ENCODE measurements at places on chromosomes 5 and 9. TPM values are rescaled to one million over a fixed set of nuclear protein-coding genes. Genes with fewer than 3 reads are reported as not detected.

- DNase-seq, result no peak
Measured at GRCh38 chr5:174120401-174121005, 75.0 kb downstream of the NSG2 start.

DNA sequence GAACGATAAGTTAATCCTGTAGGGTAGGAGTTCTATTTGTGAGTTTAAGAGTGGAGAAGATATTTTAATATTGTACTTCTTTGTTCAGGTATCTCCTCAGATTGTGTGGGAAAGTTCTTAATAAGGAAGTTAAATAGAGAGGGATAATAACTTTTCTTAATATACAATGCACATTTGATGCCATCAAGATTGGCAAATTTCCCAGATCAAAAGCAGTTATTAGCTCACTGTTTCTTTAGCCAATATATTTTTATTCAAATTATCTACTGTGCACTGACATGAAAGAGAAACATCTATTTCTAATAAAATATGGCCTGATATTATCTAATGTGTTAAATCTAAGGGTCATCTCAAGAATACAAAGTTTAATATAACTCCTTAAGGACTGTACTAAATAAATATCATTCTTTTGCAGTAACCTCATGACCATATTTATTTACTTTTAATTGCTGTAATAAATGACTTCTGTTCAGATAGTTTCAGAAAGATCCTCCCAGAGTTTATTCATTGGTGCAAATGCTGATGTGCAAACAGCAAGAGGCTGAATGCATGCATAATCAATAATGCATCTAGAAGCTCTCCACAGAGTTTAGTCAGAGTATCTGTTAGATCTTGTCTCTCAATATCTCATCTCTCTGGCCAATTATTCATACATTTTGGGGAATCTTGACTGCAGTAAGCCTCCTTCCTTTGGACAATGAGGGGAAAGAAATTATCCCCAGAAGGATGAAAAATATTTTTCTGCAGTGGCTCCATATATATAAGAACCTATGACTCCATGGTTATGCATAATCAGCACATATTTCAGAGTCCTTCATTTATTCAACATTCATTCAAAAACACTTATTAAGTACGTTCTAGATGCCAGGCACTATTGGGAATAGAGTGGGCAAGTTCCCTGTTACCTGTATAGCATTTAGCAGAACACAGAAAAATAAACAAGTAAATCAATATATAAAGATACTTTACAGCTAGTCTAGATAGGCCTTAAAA is 85.3 kb downstream of the SPATA31D1 start:
- DNase-seq, result no peak

- no peak for DNase-seq
Measured at GRCh38 chr5:123303802-123304201, 119.4 kb downstream of the CEP120 start.

- DNase-seq, result no peak
Measured at GRCh38 chr5:73317523-73317922, 131.1 kb downstream of the FOXD1 start.

DNA sequence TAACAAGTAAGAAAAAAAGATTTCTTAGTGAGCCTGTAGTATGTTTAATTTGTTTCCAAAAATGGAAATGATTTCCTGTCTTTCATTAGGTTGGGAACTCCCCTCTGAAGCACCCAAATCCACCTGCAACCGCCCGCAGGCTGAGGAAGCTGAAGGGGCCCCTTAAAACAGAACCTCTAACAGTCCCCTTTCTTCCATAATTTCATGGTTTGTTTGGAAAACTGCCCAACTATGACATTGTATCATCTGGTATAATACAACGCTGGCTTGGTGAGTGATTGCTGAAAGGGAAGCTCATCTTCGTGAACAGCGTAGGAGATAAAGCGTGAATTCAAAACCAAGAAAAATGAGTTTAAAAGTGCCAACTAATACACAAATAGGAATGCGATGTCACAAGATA is 215.5 kb downstream of the FSTL4 start:
- DNase-seq, result no peak

GRCh38 chr9:20244271-20244670 is 378.0 kb downstream of the MLLT3 start:
- no peak for DNase-seq

DNA sequence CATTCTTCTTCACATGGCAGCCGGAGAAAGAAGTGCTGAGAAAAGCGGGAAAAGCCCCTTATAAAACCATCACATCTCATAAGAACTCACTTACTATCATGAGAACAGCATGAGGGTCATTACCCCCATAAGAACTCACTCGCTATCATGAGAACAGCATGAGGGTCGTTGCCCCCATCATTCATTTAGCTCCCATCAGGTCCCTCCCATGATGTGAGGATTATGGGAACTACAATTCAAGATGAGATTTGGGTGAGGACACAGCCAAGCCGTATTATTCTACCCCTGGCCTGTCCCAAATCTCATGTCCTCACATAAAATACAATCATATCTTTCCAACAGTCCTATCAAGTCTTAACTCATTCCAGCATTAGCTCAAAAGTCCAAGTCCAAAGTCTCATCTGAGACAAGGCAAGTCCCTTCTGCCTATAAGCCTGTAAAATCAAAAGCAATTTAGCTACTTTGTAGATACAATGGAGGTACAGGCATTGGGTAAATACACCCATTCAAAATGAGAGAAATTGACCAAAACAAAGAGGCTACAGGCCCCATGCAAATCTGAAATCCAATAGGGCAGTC is 79.1 kb downstream of the MROH2B start:
- DNase-seq, result no peak

- DNase-seq, result no peak
Measured at GRCh38 chr9:107409581-107410389, 79.8 kb downstream of the KLF4 start.

GRCh38 chr5:72816284-72817075 is at the start of gene TNPO1:
TSS of gene TNPO1 (plus strand) at chr5:72816661. CDS start at chr5:72816738, 77 bp downstream.
- DNase-seq, result peak; percentile 90

- DNase-seq, result no peak
Measured at GRCh38 chr9:88645172-88645878, 110.3 kb downstream of the NXNL2 start.

DNA sequence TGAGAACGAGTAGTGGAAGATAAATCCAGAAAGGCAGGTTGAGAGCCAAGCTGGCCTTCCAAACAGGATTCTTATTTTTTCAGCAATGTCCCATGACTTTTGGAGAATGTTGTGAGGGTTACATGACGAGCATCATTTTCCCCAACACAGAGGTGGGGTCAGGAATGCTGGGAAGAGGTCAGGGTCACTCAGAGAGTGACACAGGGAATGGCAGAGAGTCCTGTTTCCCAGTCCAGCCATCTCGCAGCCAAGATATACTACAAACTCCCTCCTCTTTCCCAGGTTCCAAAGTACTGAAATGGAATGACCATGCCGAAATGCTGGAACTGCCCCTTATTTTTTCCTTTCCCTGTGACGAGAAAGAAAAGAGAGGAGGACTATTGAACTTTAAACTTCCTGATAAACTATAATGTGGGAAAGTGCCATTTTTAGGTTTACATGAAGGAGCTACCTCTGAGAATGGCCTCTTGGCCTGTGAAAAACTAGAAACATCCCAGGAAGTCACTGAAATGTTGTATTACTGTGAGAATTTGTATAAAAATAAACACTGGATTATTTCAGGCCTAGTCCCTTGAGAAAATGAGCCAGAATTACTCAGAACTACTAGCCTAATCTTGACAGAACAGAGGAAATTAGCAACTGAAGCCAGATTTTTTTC is 420.4 kb downstream of the CETN3 start:
- DNase-seq, result no peak

GRCh38 chr5:163503106-163504078 is 2.0 kb upstream of the MAT2B start:
- peak; percentile 57 for DNase-seq

DNA sequence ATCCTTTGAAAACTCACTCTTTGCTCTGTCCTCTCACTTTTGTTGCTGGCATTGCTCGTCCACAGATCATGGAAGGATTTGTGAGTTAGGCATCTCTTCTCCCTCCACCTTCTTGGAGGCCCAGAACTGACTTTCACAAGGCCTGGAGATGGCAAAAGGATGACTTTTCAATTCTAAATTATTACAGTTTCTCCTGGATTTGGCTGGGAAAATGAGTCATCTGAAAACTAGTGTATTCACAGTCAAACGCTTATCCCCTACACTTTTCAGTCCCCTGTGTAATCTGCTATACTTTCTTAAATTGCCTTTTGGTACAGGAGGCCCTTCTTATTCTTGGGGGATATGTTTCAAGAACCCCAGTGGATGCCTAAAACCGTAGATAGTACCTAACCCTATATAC is 35.6 kb downstream of the ADRA1B start:
- DNase-seq, result no peak

- DNase-seq, result no peak
Measured at GRCh38 chr9:90840696-90841095, 39.1 kb downstream of the SYK start.

- no peak for DNase-seq
Measured at GRCh38 chr5:72908664-72909063, 47.2 kb upstream of the FCHO2 start.

DNA sequence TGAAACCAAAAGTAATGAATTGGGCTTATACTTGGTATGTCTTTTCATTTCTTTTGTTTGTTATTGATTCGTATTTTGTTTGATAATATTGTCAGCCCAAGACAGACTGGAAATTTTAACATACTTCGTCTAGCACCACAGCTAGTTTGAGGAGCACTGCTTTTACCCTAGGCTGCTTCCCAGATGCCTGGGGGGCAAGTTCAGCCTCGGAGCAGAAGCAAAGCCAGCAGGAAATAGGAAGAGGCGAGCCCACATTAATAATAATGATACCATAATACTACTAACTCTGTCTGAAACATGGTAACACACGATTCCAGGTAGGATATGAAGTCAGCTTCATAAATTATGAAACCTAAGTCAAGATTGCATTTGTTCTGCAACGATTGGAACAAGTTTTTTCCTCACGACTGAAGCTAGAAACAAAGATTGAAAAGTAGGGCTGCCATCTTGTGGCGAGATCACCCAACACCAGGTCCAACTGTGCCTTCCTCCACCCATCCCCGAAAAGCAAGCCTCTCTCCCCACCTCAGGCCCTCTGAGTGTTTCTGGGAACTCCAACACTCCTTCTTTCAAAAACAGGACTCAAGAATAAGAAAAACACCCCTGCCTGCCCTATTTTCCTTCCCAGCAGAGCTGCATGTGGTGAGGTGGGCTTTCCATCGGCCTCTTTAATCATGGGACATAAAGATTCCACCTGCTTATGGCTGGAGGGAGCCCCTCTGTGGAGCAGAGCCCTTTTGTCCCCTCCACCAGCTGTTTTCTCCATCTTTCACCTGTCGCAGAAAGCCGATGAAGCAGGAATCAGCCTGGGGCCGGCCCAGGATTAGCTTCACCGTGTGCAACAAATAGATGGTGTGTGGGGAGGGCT is 236.4 kb downstream of the CAAP1 start:
- DNase-seq, result peak; percentile 3

DNA sequence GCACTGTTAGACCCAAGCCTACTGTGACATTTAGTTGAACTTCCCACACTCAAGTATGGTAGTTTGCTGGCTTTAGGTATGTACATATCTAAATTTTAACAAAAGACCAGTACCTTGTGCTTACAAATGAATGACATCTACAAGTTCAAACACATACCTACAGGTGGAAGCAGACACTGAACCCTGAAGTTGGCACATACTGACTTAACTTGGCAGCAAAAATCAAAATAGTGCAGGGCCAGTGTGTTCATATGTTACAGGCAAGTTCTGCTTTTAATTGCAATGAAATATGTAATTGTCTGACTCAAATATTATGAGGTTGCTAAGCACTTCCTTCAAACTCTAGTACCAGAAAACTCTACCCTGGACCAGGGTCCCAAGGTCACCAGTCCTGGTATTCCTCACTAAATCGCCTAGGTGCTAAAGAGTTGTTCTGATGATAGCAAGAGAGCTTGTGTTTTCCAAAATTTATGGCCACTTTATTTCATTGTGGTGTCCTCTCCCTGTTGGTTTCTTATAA is 77.4 kb downstream of the MEGF10 start:
- no peak for DNase-seq

- no peak for DNase-seq
Measured at GRCh38 chr9:117779760-117780159, 75.6 kb downstream of the TLR4 start.

GRCh38 chr5:140322751-140323731 is 20.1 kb upstream of the PFDN1 start:
- DNase-seq, result peak; percentile 43

DNA sequence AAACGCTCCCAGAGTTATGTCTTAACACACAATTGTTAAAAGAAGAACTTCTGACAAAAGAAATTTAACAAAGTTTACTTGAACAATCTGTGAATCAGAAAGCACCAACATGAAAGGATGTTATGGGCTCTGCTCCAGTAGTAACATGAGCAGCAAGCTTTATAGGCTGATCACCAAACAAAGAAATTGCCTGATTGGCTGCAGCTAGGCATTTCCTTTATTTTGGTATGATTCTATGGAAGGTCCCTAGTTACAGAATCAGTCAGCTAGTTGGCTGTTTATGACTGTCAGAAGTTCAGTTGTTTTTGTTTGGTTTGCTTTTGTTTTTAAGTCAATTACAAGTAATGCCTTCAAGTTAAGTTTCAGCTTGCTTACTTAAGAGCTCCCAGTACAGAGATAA is 102.4 kb upstream of the SMC2 start:
- no peak for DNase-seq

DNA sequence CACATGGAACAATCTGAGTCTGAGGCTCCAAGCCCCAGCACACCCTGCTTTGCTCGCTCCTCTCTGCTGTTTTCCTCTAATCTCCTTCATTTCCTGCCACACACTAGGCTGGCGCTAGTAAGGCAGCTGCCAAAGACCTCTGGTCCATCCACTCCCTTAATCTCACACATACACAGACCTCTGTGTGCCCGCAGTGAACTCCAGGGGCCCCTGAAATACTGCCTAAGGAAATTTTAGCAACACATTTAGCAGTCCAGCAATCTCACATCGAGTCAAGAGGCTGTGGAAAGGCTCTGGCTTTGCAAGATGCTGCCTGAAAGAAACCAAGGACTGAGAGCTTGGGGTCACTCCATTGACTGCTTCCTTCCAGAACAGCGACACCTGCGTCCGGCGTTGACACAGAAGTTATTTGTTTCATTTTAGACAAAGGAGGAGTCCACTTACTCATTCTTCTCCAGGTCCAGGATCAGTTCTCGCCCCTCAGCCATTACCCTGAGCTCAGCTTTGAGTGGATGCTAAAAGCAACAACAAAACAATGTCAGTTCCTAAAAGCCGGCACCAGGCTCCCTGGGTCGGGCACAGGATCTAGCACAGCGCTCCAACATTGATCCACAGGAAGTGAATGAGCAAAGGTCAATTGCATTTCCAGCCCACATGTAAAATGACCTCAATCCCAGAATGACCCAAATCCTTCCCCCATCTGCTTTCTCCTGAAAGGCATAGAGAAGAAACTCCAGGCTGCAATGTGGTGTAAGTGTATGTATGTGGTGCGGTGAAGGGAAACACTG is 11.5 kb downstream of the ADAM19 start:
- DNase-seq, result no peak

GRCh38 chr5:10592601-10593000 is 28.7 kb downstream of the ANKRD33B start:
- no peak for DNase-seq

Gene FREM1
- total RNA-seq, result 37.3 TPM

Gene CYLC2
- not detected for total RNA-seq

Gene SLC25A48
- 0.91 TPM for total RNA-seq

Gene C5orf52
- not detected for total RNA-seq

Gene LCN2
- total RNA-seq, result not detected

Gene UQCRQ
- total RNA-seq, result 61.5 TPM

Gene RORB
- total RNA-seq, result 21.3 TPM

Gene PCDHA7
- total RNA-seq, result 17.1 TPM

Gene BDP1
- total RNA-seq, result 70.0 TPM

Gene ENTPD2
- 0.45 TPM for total RNA-seq
